ENCODE measurements at places on chromosomes 12 and 14. TPM values are rescaled to one million over a fixed set of nuclear protein-coding genes. Genes with fewer than 3 reads are reported as not detected.

ZNF839 gene
- 17.3 TPM for polyA plus RNA-seq

DNA sequence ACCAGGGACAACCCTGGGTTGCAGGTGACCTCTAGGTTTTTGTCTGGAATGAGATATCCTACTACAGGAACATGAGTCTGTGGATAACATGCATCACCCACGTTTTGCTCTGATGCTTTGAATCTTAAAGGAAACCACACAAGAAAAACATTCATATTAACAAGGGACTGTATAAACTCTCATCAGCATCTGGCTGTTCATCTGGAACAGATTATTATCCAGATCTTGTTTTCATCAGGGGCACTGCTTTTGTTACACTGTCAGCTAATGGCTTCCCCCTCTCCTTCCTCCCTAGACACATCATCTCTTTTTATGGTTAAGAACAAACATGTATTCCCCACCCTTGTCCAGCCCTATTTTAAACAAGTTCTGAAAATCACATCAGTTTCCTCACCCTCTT lies 1095.7 kb downstream of the AACS start:
- no peak for DNase-seq

DNA sequence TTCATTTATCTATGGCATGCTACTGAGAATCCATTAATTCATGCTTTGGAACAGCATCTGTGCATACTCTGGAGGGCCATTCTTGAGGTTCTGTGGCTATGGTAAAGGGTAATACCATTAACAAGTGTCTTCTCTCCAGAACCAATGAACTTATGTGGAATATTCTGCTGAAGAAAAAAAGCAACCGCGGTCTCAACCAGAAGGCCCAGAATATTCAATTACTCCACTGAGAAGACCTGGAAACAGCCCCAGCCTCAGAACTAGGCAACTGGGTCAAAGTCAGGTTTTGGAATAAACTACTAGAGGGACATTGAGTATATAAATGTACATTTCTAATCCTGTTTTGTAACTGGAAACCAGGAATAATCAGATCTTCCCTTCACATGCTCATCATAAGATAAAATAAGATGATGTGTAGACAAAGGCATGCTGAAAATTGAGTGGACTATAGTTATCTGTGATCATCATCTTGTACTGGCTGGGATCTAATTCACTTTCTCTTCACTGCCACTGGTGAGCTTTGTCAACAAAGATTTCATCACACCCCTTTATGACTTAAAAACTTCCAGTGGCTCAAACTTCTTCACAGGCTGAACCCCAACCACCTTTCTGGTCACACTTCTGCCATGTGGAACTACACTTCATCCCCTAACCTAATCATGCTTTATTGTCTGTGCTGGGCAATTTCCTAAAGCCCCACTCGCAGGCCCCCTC lies 6.0 kb downstream of the SPTB start:
- no peak for DNase-seq

DNA sequence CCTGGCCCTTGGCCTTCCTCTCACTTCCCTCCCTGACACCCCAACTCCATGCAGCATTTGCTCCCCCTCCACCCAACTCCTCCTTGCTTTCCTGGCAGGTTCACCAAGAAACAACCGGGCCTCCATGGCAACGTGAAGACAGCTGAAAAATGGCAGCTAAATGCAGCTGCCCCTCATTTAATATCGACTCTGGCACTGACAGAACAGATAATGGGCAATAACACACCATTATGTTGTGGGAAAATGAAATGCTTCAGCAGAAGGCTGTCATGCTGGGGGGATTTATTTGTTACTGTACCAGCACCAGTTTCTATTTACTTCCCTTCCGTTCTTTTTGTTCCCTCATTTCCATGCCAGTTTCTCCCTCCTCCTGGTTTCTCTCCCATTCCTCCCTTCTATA lies 440.8 kb downstream of the NRXN3 start:
- no peak for DNase-seq

RPS6KL1 gene
- 1.2 TPM for polyA plus RNA-seq

- no peak for DNase-seq
Observed at GRCh38 chr14:48350971-48351370, 675.6 kb upstream of the MDGA2 start.

- DNase-seq, result no peak
Observed at GRCh38 chr12:102533483-102534215, 53.3 kb upstream of the IGF1 start.

- no peak for DNase-seq
Observed at GRCh38 chr14:73749706-73750530, 35.7 kb upstream of the PNMA1 start.

EID3 gene
- polyA plus RNA-seq, result 4.8 TPM

- no peak for DNase-seq
Observed at GRCh38 chr12:39269492-39269891, 173.4 kb downstream of the KIF21A start.

GRCh38 chr14:53103636-53104340 lies 49.3 kb downstream of the DDHD1 start:
- DNase-seq, result no peak

MAPKAPK5 gene
- 46.6 TPM for polyA plus RNA-seq

GRCh38 chr14:105682956-105683570 lies 156.7 kb downstream of the TMEM121 start:
- no peak for DNase-seq

DNA sequence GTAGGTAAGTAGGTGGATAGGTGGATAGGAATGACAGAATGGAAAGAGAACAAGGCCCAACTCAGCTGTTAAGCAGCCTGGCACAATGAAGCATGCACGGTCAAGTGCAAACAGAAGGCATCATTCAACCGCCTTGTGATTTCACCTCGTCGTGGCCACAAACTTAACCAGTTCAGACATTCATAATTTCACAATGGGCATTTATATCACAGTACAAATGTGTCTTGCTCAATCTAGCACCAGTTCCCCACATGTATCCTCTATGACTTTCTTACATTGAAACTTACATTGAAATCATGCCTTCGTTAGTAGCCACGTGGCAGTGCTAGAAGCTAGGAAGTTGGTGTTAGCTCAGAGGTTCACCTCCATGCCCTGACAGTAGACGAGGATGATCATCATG lies 207.5 kb downstream of the ETV6 start:
- DNase-seq, result no peak

- DNase-seq, result no peak
Observed at GRCh38 chr12:114404926-114405518, 922 bp downstream of the TBX5 start.

DNA sequence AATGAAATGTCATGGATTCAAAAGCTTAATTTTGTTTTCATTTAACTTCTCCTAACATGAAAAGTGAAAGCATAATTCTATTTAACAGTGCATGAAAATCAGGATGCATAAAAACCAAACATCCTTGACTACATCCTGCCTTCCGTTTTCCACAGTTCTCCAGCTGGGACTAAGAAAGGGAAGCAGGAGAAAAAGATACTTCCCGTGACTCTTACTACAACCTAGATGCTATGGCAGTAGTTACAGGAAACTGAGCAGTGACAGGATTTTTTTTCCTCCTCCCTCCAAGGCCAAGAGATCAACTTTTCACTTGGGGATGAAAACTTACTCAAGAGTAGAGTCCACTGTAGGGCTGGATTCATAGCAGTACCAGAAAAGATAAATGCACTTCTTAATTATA lies 2.6 kb downstream of the EXOC5 start:
- DNase-seq, result no peak

GRCh38 chr12:94892544-94893267 lies 110.8 kb downstream of the NDUFA12 start:
- DNase-seq, result no peak

- DNase-seq, result no peak
Observed at GRCh38 chr12:56661979-56662638, 16.3 kb upstream of the ATP5F1B start.

ANG gene
- 4.0 TPM for polyA plus RNA-seq

ZNF385A gene
- 15.7 TPM for polyA plus RNA-seq

- DNase-seq, result no peak
Observed at GRCh38 chr14:95227279-95227860, 70.0 kb upstream of the DICER1 start.

DNA sequence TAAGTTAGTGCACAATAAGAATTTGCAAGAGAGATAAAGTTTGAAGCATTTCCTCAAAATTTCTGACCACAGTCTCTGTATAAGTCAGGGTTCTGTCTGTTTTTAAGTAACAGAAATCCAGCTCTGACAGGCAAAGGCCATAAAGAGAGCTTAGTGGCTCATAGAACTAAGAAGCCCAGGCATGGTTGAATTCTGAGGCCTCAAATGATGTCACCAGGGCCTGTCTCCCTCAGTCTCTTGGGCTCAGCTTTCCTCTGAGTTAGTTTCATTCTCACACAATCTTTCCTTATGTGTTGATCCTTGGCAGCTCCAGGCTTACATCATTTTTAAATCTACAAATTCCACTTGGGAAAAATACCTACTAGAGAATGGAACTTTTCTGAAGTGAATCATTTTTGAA lies 173.4 kb upstream of the ATP2B1 start:
- no peak for DNase-seq

DNA sequence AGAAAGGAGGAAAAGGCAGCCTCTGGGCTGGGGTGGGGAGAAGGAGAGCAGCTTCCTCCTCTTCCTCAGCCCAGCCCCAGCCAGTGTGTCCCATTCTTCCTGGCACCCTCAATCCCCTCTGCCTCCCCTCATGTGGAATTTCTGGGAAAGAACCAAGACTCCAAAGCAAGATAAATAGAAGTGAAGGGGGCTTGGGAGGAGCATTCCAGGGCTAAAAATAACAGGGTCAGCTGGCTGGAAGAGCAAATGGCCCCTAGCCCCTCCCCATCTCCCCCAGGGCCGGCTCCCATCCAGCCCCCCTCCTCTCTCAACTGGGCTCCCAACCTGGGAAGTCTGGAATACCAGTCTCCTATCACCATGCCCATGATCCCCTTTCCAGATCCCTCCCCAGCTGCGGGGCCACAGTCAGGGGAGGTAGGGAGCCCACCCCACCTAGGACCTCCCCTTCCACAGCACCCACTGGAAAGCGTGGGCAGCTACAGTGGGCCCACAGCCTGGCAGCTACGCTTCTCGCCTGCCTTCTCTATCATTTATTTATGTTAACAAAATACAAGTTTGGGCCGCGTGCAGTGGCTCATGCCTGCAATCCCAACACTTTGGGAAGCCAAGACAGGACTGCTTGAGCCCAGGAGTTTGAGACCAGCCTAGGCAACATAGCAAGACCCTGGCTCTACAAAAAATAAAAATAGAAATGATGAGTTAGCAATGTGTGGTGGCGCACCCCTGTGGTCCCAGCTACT lies 88.3 kb downstream of the IRF2BPL start:
- DNase-seq, result no peak

DNA sequence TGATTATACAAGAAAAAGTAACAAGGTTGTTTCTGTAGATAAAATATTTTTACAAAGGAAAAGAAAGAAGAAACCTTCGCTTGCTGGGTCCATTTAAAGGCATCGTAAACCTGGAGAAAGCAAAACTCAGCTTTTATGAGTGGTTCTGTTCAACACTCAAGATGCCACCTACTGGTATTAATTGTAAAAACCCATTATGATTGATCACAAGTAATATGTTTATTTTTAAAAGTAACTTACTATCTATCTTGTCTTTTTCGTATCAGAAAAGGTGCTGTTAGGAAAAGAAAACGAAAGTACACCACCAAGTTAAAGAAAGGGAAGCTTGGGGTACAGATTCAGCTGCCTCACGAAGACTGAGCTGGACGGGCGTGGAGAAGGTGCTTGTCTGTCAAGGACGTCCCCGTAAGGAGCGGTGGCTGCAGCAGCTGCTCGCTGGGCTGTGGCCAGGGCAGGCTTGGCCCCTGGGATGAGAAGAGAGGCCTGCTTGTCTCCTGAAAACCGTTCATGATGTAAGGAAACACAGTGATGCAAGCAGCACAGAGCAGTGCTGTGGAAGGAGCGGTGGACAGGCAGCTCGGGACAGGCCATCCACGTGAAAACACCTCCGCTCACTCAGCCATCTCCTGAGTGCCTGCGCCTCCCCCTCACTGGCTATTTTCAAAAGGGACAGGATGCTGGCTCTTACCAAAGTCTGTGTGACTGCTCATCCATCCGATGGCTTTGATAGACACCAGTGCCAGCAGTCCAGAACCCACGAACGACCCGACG lies 25.0 kb downstream of the SLC15A4 start:
- no peak for DNase-seq

DNA sequence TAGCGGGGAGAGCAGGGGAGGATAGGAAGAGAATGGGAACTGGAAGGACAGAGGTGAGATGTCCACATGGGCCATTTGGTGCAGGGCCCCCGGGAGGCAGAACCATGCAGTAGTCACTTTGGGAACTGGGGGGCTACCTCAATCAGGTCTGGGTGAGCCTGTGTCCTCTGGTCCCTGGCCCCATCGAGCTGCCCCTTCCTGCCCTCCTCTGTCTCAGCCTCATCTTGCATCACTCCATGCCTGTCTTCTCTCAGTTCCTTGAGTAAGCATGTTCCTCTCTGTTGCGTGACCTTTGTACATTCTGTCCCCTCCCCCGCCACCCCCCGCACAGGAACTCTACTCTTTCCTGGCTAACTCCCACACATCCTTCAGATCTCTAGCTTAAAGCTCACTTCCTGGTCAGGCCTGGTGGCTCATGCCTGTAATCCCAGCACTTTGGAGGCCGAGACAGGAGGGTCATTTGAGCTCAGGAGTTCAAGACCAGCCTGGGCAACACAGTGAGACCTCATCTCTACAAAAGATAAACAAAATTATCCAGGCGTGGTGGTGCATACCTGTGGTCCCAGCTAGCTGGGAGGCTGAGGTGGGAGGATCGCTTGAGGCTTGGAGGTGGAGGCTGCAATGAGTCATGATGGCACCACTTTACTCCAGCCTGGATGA lies 23.2 kb downstream of the FOS start:
- DNase-seq, result no peak

- no peak for DNase-seq
Observed at GRCh38 chr14:104115691-104116287, 22.6 kb upstream of the KIF26A start.

ARHGDIB gene
- 59.6 TPM for polyA plus RNA-seq

GRCh38 chr12:26034371-26035142 lies 76.1 kb downstream of the RASSF8 start:
- no peak for DNase-seq

DNA sequence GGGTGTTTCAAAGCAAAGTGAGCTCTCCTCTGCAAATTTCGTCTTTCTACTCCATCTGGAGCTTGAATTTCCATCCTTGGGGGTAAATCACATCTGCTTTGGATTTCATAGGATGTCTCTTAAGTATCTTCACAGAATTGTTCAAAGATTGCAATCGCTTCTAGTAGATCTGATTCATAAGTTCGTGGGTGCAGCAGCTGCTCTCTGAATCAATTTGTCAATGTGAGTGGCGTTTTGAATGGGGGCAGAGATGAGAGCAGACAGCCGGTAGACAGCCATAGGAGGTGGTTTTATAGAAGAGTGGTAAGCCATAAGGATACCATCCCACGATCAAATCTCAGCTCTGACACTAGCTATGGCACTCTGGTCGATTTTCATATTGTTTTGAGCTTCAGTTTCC lies 146.0 kb upstream of the RPH3A start:
- DNase-seq, result no peak

- no peak for DNase-seq
Observed at GRCh38 chr12:6062757-6063735, 61.4 kb downstream of the VWF start.

DNA sequence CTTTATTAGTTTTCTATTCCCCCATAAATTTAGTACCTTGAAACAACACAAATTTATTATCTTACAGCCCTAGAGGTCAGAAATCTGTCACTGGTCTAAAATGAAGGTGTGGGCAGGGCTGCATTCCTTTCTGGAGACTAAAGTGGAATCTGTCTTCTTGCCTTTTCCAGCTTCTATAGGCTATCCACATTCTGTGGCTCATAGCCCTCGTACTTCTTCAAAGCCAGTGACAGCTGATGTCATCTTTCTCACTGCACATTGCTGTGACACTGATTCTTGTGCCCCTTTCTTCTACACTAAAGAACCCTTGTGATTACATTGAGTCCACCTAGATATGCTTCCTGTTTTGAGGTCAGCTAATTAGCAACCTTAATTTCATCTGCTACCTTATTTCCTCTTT lies 23.2 kb upstream of the DCN start:
- no peak for DNase-seq

Data from right renal pelvis (tissue), 4 donors.